ENCODE measurements at places on chromosomes 6 and 20.

DNA sequence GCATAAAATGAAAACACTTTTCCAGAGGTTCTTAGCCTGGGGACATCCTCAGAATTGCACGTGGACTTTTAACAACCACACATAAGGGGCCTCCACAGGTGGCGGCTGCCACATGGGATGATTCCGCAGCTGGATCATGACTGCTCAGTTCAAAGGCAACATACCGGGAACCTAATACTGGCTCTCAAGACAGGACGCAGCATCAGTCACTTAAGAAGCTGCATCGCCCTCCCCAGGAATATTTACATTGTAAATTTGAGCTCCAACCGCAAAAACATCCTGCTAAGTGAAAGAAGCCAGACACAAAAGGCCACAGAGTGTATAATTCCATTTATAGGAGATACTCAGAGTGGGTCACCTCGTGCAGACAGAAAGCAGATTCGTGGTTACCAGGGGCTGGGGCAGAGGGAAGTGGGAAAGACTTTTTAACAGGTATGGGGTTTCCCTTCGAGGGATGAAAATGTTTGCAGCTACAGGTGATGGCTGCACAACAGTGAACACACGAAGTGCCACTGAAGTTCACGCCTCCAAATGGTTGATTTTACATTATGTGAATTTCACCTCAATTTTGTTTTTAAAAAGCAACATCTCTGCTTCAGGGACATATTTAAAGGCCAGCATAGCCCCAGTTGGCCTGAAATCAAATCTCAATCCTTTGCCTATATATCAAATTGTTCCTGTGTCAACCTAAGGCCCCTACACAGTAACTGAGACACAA is 141.5 kb downstream of the BMP7 start:
- DNase-seq = no peak

- DNase-seq = no peak
Observed at GRCh38 chr6:9795880-9796279, 619.0 kb downstream of the TFAP2A start.

GRCh38 chr6:122289762-122290539 is 109.5 kb upstream of the HSF2 start:
- no peak for DNase-seq

DNA sequence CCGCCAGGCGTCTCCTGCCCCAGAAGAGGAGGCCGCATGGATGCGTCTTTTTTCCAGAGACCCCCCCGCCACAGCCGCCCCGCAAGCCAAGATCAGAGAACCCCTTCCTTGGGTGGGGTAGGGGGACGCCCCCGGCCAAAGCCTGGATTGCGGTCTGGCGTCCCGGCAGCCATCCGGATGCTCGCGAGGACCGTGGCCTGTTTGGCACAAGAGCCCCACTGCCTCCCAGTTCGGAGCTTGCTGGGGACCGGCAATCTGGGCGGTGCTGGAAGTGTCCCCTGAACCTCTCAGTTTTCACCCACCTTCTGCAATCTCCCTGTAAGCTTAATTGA is 924 bp downstream of the FAM162B start:
- DNase-seq = no peak

GRCh38 chr6:13453771-13454251 is 33.6 kb downstream of the GFOD1 start:
- DNase-seq = peak; percentile 59

- DNase-seq = no peak
Observed at GRCh38 chr20:7665376-7665775, 274.9 kb downstream of the HAO1 start.

- DNase-seq = no peak
Observed at GRCh38 chr6:96468681-96469224, 52.9 kb upstream of the UFL1 start.

- DNase-seq = no peak
Observed at GRCh38 chr20:46122516-46123481, 4.7 kb downstream of the CD40 start.

DNA sequence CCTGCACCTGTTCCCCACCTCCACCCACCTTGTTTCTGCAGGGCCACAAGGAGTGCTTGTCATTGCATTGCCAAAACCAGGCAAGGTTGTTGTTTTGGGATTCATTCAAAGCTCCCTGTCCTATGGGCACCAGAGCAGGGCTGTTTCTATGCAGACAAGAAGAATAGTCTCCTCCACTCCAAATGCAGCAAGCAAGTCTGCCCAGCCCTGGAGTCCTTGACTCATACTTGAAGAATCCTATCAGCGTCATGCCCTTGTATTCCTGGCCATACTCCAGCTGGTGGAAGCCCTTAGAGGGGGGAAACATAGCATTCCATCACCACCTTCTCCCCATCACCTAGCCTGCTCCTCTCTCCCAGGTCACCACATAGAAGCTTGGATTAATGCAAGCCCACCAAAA is 145.3 kb upstream of the ECI2 start:
- DNase-seq = no peak

DNA sequence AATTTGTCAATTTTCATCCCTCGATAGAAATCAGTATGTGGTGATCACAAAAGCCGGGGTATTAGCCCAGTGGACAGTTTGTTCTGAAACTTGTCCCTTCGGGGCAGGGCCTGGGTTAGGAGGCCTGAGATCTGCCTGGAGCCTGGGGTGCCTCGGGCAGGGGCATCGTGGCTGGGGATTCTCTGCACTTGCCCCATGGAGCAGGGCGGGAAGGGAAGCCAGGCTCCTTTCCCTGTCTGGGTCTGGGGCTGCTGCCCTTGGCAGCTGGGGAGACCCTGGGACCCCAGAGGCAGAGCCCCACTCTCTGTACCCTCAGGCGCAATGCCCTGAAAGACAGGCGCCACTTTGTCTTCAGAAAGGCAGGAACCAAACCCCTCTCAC is 27.4 kb downstream of the NTSR1 start:
- no peak for DNase-seq

DNA sequence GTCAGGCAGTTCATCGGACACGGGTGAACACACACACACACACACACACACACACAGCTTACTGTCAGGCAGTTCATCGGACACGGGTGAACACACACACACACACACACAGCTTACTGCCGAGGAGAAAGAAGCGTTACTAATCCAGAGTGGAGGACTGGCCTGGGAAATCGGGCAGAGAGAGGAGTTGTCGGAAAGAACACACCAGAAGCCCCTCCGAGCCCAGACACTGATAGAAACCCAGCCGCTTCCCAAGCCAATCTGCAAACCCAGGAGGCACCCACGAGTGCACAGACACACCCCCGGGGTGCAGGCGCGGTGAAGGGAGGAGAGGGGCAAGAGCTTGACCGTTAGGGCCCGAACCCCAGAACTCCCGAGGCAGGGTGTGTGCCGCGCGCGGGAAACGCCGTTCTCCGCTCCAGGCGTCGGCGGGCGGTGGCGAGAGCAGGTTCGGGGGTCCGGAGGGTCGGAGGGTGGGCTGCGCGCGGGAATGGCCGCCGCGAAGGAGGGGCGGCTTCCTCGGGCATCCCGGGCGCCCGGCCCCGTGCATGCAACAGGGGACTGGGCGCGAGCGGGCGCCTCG is 636 bp downstream of the ELOVL2 start:
- DNase-seq = no peak

- DNase-seq = no peak
Observed at GRCh38 chr6:143276436-143276835, 174.1 kb downstream of the ADAT2 start.

GRCh38 chr6:134658596-134658995 is 291.3 kb downstream of the ALDH8A1 start:
- DNase-seq = no peak

DNA sequence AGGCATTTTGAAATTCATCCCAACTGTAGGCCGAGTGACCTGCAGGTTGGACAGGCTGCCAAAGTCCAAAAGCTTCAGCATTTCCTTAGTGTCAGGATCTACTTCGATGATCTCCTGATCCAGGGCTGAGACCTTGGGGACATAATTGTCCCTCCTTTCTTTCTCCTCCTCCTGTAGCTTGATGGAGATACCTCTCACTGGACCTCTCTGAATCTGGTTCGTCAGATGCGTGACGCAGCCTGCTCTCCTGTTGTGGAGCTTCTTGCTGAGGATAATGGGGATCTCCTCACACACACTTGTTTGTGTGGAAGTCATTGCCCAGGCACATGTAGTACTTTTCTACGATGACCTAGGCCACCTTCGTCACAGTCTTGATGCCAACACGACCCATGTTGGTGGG is 1.5 kb upstream of the MAS1L start:
- DNase-seq = no peak

DNA sequence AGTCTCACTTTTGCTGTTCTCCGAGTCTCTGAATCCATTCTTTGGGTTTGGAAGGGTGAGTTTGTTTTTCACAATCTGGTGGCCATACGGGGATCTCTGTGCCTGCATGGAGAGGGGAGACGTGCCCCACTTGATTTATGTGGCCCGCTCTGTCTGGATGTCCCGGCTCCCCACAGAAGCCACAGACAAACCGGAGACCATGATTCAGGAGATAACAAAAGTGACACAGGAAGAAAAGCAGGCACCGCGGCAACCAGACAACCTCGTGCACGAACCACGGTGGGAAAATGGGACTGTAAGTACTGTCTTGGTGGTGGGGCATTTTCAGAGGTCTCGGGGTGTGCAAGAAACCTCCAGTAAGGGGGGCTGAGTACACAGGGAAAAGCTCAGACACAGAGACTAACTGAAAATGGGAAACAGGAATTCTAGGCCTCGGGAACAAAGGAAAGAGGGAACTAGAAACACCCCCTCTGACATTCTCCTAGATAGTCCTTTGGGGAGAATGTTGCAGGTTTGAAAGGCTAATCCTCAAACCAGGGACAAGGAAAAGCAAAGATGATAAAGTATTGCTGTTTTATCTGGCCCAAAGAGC is 22.1 kb upstream of the ZNF318 start:
- DNase-seq = peak; percentile 52

DNA sequence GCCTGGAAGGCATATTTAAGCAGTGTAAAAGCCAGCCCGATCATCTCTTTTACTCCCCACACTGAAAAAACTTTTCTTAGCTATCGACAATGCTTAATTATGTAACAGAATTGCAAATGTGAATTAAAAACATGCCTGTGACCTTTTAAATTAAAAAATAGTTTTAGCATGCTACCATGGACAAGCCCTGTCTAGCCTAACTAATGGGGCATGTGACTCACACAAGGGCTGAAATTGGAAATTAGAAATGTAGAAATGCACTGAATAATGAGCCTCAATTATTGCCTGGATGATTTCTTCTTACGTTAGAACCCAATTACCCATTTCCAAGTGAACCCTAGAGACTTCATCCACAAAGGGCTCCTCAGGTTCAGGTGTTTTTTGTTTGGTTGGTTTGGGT is 82.7 kb downstream of the SIM1 start:
- DNase-seq = no peak

DNA sequence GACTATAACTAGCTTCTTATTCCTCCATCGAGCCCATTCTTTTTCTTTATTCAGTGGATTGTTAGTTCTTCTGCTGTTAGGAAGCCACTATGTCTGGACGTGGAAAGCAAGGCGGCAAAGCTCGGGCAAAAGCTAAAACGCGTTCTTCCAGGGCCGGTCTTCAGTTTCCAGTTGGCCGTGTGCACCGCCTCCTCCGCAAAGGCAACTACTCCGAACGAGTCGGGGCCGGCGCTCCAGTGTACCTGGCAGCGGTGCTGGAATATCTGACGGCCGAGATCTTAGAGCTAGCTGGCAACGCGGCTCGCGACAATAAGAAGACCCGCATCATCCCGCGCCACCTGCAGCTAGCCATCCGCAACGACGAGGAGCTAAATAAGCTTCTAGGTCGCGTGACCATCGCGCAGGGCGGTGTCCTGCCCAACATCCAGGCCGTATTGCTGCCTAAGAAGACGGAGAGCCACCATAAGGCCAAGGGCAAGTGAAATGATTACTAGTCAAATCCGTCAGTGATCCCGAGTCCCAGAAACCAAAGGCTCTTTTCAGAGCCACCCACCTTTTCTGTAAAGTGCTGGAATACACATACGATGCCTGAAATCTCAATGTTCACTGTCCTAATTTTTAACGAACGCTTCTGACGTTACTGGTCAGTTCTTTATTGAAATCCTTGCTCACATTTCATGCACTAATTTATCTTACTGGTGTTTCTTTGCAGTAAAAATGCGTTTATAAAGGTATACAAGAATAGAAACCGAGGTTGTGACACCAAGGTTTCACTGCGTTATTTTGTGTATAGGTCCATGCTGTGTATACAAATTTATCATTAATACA is 129.9 kb downstream of the HFE start:
- peak; percentile 85 for DNase-seq

- no peak for DNase-seq
Observed at GRCh38 chr20:44273231-44274215, 26.4 kb downstream of the GDAP1L1 start.

DNA sequence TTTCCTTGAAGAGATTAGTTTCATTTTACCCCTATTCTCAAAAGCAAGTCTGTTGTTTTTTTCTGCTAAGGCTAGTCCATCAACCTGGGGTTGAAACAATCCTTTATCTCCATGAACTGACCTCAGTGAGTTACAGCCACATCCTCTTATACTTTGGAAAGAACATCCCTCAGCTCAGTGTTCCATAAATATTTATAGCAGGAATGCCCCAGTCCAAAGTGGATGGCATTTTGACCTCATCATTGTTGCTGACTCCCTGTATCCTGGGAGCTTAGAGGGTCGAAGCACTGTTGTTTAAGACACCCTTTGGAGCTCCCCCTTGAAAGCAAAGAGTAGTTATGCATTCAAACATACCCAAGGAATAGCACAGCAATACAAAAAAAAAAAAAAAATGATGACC is 16.2 kb upstream of the CDYL start:
- DNase-seq = no peak

- no peak for DNase-seq
Observed at GRCh38 chr6:71082033-71082650, 125.3 kb upstream of the B3GAT2 start.

DNA sequence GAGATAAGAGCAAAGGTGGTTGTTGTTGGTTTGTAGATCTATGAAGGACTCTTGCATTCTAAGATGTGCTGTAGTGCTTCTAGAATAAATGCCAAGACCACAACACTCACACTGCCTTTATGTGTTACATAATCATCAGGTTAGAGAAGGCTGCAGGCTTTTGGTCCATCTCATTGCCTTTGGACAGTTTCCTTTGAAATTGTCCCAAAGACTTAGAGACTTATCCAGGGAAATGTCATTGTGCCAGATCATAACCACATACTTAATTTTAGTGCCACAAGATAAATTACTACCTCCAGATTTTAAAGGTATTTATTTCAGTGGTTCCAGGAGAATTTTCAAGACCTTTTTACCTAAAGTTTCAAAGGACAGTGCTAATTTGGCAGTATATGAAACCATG is 666.6 kb upstream of the CITED2 start:
- DNase-seq = no peak

GRCh38 chr6:143402721-143403336 is 47.7 kb downstream of the ADAT2 start:
- DNase-seq = no peak

All from activated T-cell treated with anti-CD3 and anti-CD28 coated beads, Interleukin-2, amount 50 U/mL, for 48 hours (primary cell).